ENCODE measurements at places on chromosomes 5 and 9.

DNA sequence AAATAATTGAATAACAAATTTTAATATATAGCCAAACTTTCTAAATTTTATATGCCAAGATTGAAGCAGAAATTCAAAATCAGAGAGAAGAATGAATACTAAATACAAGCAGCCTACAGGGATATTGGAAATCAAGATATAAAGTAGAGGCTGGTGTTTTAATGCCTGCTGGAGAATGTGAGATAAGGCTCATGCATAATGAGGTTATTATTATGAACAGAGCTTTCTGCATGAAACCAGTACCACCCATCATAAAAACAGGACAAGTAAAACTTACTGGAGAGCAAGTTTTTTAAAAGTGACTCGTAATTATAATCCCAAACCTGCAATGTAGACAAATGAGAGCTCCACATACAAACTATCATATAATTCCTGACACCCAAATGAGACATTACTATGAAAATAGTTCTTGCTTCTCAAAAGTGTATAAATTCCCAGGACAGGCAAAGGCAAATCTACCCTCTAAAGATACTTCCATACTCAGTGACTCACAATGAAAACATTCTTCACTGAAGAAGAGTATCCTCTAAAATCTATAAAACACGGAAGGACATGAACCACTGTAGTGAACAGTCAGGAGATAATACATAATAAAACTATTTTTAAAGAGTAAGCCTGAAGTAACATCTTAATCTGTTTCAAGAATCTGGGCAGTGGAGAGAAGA, 532.0 kb upstream of the GRAMD2B start:
- DNase-seq, result no peak

DNA sequence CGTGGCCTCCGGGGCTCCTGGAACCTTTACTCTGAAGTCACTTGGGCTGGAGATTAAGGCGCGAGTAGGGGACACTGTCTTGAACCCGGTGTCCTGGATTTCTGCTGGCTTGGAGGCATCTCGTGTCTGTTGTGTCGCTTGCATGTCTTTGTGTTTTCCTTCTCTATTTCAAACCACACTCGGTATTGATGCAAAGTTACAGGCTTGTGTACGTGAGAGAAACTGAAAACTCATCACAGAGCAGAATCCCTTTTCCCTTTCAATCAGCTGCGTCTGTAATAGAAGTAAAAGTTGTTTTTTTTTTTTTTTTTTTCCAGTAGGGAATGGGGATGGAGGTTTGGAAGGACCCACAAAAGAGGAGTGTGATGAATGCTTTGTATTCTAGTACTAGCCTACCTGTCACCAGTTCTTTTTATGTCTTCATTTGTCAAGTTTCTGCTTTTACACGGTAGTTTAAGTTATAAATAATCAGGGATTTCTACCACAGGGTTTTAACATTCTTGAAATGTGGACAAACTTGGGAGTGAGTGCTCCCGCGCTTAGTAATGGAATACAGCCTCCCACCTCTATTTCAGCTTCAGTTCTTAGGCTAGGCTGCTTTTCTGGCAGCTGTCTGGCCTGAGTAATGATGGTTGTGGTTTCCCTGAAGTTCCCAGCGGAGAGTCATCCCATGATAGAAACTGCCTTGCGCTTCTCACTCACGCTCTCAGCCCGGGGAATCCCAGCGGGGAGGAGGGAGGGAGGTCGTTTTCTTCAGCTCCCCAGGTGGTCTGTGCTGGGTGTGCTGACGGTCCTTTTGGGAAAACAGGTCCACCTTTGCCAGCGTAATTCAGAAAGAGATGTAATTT, 763 bp downstream of the TJP2 start:
- no peak for DNase-seq

- DNase-seq, result no peak
These were observed 11.7 kb downstream of the C5 start for GRCh38 chr9:121038362-121038761.

GRCh38 chr5:135191084-135191826, 157.2 kb upstream of the PITX1 start:
- DNase-seq, result no peak

DNA sequence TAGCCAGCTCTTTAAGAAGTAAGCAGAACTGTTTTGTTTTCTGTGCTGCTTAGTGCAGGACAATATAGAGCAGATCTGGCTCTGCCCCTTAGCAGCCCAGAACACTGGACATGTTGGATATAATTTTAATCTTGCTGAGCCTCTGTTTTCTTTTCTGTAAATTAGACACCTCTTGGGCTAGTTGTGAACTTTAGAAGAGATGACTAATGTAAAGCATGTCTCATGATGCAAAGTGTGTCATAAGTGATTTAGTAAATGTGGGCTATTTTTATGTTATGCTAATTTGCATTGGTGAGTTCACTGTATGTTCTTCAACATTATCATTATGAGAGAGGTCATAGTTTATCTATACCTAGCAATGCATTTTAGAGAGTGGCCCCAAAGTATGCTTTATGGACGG, 156.1 kb upstream of the ADAMTSL1 start:
- DNase-seq, result no peak

DNA sequence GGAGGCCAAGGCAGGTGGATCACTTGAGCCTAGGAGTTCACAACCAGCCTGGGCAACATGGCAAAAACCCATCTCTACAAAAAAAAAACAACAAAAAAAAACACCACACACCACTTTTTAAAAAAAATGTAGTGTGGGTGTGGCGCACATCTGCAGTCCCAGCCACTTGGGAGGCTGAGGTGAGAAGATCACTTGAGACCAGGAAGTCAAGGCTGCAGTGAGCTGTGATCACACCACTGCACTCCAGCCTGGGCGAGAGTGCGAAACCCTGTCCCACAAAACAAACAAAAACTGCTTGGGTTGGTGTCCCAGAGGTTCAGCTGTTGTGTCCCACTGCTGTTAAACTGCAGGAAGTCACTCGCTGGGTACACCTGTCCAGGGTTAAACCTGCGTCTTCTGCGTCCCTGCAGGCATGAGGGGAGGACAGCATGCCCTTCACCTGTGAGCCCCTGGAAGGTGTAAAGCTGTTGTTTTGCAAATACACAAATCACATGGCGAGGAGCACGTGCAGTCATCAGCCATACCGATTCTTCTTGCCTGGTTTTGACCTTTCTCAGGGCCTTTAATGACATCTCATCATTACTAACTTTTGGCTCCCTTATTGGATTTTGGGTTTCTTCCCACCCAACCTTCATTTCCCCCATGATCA, 29.3 kb upstream of the CLPTM1L start:
- DNase-seq, result no peak

DNA sequence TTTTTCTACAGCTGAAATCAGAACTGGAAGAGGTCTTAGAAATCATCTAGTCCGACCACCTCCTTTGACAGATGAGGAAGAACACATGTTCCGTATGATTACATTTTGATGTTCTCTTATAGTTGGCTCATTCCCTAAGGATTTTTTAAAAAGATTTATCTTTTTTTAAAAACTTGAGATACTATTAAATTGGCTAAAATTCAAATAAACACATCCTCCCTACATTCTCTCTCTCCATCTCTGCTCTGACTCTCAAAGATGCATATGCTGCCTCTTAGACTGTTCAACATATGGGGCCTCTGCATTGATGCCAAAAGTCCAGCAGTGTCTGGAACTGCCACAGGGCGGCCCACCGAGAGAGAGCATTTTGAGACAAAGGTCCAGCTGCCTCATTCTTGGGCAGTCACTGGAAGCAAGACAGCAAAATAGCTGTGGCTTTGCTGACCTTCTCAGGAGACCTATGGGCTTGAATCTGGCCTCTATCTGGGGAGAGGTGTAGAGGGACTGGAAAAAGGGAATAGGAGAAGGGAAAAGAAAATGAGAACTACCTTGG, 12.8 kb upstream of the TSSK1B start:
- DNase-seq, result no peak

- DNase-seq, result no peak
These were observed 466 bp downstream of the SMC2 start for GRCh38 chr9:104094534-104095015.
